ENCODE measurements at places on chromosomes 6 and 20.
A peak's percentile ranks its signal among the peaks of the same experiment; 100 is the strongest.

DNA sequence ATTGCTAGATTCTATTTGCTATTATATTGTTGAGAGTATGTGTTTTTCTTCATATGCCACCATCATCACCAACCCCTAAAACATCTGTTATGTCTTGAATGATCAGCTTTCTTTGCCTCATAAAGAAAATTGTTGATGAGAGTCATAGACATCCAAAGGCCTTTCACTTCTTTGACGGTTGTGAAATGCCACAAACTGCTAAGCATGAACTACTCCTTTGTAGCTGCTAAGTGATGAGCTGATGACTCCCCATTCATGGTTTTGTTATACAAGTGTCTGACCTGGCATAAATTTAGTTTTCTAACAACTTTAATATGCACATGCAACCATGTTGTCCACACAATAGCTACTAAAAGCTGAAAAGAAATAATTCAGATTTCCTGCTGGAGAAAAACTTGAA, 684 bp upstream of the MED23 start:
- no peak for DNase-seq

DNA sequence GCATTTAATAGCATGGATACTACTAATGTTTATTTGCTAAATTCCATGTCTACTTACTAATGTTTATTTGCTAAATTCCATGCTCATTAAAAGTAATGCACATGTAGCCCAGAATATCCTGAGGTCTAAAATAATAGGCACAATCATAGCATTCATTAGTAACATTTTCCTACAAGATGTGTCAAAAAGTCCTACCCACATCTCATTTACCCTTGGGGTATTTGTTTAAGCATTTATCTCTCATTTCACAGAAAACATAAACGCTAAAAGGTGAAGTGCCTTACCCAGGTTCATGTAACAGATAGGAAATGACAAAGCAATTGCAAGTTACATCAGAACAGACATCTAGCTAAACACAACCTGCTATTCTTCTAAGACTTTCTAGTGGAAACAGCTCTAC, 457.1 kb downstream of the HACE1 start:
- DNase-seq = no peak

DNA sequence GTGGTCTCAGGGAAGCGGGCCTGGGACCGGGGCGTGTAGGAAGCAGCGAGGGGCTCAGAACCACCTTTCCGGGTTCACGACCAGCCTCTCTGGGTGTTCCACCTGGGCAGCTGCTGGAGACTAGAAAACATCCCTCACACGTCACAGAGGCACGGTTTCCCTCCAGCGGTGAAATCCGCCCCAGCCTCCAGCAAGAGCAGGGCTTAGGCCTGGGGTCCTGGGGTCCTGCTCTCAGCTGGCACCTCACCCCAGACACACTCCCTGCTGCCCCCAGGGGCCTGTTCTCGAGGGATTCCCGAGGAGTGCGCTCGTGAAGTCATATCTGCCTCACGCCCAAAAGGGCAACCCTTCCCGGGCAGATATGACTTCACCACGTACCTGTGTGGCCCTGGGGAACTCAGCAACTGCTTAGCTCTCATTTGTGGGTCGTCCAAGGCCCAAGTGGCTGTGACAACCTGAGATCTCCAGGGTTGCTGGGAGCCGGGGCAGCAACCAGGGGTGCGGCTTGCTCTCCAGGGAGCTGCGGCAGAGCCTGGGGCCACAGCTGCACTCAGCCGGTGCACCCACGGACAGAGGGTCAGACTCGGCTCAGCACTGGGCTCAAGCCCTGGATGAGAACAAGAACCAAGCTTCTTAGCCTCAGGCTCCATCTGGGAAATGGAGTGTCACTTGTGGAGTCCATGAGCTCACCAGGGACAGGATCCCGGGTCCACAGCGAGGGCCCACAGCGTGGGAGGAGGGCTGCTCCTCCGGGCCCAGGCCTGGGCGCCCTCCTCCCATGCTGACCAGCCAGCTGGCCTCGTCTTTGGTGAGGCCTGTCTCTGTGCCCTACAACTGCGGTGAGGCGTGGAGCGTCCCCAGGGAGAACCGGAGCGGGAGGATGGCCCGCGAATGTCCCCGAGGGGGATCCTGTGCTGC, 661 bp downstream of the FNDC11 start:
- DNase-seq = no peak

- no peak for DNase-seq
Observed at GRCh38 chr6:166929542-166930189, 26.7 kb downstream of the RNASET2 start.

GRCh38 chr6:108746836-108747575, 101.2 kb upstream of the ARMC2 start:
- DNase-seq = no peak

- DNase-seq = peak; percentile 83
Observed at GRCh38 chr6:291697-292505, at the start of gene DUSP22. DUSP22 (plus strand) TSS chr6:292487; CDS start chr6:292540, 53 bp downstream.

DNA sequence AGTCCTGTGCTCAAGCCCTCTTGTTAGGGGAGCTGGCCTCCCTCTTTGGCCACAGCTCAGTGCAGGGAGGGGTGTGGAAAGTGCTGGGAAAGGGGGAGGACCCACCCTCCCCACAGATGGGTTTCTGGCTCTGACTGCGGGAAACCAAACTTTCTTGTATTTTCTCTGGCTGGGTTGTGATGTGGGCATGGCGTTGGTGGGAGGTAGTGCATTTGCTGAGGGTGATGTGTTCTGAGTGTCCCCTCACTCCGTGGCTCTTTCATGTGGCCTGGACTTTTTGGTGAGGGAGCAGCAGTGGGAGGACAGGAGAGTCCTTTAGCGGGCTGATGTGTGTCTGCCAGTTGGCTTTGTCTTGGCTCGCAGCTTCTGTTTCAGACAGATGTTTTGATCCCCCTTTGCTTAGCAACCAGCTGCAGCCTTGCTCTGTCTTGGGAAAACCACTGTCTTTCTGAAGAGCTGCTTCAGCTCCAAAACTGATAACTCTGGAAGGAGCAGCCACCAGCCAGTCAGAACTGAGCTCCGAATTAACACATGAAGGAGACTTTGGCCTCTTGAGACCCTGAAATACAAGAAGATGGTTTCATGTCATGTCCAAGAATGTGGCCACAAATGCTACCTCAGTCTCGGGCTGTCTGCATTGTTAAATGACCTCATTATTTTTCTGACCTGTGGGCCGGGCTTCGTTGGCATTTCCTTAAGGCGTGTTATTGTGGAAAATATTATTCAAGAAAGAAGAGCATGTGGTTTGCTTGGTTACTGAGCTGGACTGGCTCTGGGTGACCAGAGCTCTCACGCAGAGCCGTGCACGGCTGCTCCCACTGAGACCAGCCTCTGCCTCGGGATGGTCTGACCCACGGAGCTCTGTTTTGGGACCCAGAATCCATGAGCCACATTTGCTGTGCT, 21.5 kb downstream of the SYNJ2 start:
- DNase-seq = no peak

- DNase-seq = no peak
Observed at GRCh38 chr6:113968472-113968871, 2.5 kb downstream of the HDAC2 start.

- DNase-seq = no peak
Observed at GRCh38 chr6:37302086-37302686, 44.2 kb upstream of the TMEM217 start.

DNA sequence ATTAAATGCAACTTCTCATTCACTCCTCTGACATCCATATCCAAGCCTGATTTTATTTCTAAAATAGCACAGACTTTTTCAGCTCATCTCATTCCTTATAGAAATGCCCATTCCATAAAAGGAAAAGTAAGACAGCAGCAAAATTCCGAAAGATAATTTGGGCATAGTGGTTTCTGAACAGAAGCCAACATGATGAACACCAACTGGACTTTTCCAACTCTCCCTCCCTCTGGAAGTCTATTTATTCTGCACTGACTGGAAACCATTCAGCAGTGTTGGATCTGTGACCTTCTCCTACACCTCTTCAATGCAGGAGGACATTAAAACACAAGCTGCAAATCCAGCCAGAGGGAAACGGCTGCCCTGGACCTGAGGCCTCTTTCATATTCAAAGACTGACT, 306.2 kb upstream of the NT5E start:
- DNase-seq = no peak

DNA sequence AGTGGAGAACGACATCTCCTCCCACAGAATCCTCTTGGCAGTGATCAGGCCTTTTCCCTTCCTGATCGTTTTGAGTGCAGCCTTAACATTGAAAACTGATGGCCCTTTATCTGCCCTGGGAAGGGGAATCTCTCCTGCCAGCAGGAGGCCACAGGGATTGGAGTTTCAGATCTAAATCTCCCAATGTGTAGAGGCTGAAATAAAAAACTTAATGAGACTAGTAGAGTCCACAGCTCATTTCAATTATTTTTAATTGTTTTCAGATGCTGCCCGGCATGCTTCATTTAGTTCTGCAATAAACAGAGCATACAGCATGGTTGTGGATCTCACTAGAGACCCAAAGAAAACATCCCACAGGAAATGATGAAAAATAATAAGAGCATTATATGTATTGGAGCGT, 662.2 kb upstream of the HS3ST5 start:
- DNase-seq = no peak

- no peak for DNase-seq
Observed at GRCh38 chr6:8075704-8076103, 11.5 kb upstream of the BLOC1S5 start.

DNA sequence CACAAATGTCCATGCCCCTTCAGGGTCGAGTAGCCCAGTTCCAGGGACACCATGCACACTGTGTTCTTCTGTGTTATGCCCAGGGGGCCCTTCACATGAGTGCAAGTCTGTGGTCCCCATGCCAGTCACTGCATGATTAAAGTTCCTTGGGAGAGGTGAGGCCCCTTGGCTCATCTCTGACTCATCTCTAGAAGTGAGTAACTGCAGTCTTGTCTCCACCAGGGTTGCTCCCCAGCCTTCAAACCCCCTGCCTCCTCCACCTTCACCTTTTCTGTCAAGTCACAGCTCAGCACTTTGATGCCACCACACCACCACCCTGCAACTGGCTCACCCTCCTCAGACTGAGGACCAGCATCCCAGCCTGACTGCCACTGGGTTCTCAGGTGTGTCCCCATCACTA, 161.7 kb downstream of the UNC5CL start:
- no peak for DNase-seq

DNA sequence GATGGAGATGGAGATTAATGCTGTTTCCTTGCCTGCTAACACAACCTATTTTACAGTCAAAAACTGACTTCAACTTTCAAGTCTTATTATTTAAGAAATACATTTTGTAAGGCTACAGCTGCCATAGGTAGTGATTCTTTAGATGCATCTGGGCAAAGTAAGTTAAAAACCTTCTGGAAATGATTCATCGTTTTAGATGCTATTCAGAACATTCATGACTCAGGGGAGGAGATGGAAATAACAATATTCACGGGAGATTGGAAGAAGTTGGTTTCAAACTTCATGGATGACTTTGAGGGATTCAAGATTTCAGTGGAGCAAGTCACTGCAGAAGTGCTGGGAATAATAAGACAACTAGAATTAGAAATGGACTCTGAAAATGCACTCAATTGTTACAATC, 174.9 kb upstream of the GGTLC1 start:
- DNase-seq = no peak

GRCh38 chr6:45192556-45192955, 135.6 kb upstream of the RUNX2 start:
- DNase-seq = no peak

GRCh38 chr20:44916586-44916985, 6.7 kb downstream of the PABPC1L start:
- DNase-seq = no peak

GRCh38 chr20:2210646-2211552, 84.9 kb upstream of the TGM3 start:
- no peak for DNase-seq

DNA sequence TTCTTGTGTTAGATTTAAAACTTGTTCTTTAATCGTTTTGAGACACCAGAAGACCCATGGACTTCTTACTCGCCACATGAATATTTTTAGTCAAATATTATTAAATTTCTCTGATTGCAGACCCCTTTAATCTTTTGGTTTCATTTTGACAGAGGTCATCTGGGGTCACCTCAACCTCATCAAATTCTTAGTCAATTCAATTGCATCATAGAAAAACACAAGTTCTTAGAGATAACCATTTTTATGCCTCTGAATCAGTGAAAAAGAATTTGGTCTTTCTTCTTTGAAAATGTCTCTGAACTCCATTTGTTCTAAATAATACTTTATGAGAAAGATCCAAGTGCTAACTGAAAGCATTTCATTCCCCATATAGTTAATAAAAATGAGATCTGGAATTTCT, 55.2 kb upstream of the CBLN4 start:
- no peak for DNase-seq

DNA sequence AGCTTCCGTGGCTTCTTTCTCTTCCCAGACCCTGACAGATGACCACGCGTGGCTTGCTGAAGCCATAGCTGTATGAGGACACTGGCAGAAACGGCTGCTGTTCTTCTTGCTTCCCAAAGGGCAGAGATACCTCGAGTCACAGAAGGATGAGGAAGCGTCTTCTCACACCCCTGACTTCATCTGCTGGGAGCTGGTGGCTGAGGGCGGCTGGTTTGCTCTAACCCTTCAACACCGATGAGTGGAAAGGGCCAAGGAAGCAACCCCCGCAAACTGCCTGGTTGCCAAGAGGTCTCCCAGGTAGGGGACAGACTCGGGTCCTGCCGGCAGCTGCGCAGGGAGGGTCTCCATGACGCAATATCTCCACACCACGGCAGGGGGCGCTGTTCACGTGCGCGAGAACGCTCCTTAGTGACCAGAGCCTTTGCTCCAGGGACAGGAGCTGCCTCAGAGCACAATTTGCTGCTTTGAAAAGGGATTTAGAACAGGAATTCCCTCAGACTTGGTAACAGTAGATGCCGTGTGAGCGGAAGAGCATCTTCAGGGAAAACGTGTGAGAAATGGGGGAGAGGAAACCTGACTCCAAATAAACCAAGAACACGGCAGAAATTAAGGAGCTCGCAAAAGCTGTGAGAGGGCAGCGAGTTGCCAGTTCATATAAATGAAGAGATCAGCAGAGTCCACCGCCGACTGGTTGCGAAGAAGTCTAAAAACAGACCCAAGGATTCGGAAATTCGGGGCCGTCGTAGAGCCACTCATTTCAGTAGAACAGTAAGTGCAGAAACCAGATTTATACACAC, 80.2 kb downstream of the ERMARD start:
- DNase-seq = peak; percentile 37

- no peak for DNase-seq
Observed at GRCh38 chr20:33789109-33789857, 21.9 kb upstream of the CHMP4B start.

GRCh38 chr6:4129446-4129845, 5.9 kb downstream of the ECI2 start:
- DNase-seq = no peak

- DNase-seq = no peak
Observed at GRCh38 chr6:123616942-123617341, 19.8 kb downstream of the TRDN start.

DNA sequence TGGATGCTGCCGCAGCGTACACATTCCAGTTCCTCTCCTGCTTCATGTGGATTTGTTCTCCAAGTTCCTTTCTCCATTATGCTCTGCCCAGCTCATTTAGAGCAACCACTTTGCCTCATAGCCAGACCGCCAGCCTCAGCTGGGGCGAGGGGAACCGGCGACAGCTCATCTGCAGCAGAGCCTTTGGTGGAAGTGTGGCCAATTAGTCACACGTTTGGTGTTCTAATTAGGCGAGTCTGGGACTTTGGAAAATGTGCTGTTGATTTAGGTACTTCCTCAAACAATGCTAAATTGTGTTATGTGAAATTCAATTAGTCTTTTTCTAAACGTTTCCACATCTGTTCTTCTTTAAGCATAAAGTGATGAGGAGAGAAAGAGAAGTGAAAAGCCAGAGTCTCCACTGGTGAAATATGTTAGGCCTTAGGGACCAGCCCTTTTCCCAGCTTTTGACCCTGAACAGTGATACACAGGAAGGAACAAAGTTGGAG, 217.9 kb downstream of the TBX18 start:
- DNase-seq = no peak

GRCh38 chr6:142929751-142930358, 15.1 kb downstream of the HIVEP2 start:
- no peak for DNase-seq

GRCh38 chr6:78340755-78341154, 526.6 kb upstream of the IRAK1BP1 start:
- DNase-seq = no peak
